ENCODE measurements at places on chromosomes 3 and 15. TPM values are rescaled to one million over a fixed set of nuclear protein-coding genes. Genes with fewer than 3 reads are reported as not detected.

DNA sequence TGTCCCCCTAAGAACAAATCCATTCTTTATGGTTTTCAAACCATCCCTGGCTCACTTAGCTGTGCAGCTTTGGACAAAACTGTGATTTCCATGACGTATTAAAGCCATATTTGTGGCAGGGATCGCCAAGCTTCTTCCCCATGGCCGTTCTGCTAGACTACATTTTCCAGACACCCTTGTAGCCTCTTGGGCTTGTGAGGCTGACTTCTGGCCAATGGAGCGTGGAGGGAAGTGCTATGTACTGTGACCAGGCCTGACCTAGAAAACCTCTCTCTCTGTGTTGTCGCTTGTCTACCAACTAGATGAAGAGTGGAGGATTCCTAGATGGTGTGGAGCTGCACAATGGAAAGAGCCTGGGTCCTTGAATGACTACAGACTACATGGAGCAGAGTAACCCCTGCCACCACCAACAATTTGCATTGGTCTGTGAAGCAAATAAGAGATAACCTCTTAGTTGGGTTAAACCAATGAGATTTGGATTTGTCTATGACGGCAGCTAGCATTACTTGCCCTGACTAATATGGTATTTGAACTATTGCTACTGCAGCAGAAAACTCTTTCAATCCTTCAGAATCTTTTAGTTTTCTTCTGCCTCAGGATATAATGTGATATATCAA is 22.1 kb upstream of the MGLL start:
- H3K27me3 ChIP-seq: no peaks in the 10 kb centered on the region
- H3K36me3 ChIP-seq: no peaks in the 10 kb centered on the region
- no peak overlapping the region for H3K27ac ChIP-seq

- no peak overlapping the region for H3K4me3 ChIP-seq
- H3K4me1 ChIP-seq: no peaks in the 10 kb centered on the region
- DNase-seq: no peak
- no peak overlapping the region for H3K27ac ChIP-seq
Measured at GRCh38 chr3:158486200-158486599, 84.8 kb upstream of the MLF1 start.

The RBPMS2 gene
- 6.1 TPM for polyA plus RNA-seq

The NFKBIZ gene
- polyA plus RNA-seq: 3.1 TPM

The INSYN1 gene
- polyA plus RNA-seq: 19.5 TPM

The UBAP1L gene
- polyA plus RNA-seq: 5.7 TPM

- no peaks in the 10 kb centered on the region for H3K27me3 ChIP-seq
- peak overlapping the region; percentile 84 for H3K27ac ChIP-seq
- no peak overlapping the region for H3K4me3 ChIP-seq
- H3K36me3 ChIP-seq: no peaks in the 10 kb centered on the region
Measured at GRCh38 chr3:49500732-49501609, 30.9 kb downstream of the DAG1 start.

The CXCR6 gene
- polyA plus RNA-seq: 0.32 TPM

GRCh38 chr3:122458992-122459391 is 43.1 kb upstream of the WDR5B start:
- no peak for DNase-seq
- H3K27me3 ChIP-seq: no peaks in the 10 kb centered on the region
- peaks cover 37% of the 10 kb centered on the region for H3K36me3 ChIP-seq
- H3K4me3 ChIP-seq: no peak overlapping the region
- H3K4me1 ChIP-seq: peaks cover under 1% of the 10 kb centered on the region

DNA sequence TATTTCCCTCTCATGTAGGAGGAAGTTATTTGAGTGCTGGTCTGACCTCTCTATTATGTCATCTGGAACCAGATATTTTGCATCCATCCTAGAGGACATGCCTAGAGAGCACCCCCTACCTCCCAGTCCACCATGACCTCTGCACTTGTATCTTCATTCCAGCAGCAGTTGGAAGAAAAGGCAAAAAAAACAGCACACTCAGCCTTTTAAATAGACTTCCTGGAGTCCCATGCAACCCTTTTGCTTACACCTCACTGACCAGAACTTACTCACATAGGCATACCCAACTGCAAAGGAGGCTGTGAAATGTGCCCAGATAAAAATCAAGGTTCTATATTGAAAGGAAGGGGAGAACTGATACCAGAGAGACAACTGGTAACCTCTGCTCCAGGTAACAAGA is 92.3 kb upstream of the FHIT start:
- no peak for DNase-seq
- H3K27ac ChIP-seq: no peak overlapping the region
- no peaks in the 10 kb centered on the region for H3K36me3 ChIP-seq

DNA sequence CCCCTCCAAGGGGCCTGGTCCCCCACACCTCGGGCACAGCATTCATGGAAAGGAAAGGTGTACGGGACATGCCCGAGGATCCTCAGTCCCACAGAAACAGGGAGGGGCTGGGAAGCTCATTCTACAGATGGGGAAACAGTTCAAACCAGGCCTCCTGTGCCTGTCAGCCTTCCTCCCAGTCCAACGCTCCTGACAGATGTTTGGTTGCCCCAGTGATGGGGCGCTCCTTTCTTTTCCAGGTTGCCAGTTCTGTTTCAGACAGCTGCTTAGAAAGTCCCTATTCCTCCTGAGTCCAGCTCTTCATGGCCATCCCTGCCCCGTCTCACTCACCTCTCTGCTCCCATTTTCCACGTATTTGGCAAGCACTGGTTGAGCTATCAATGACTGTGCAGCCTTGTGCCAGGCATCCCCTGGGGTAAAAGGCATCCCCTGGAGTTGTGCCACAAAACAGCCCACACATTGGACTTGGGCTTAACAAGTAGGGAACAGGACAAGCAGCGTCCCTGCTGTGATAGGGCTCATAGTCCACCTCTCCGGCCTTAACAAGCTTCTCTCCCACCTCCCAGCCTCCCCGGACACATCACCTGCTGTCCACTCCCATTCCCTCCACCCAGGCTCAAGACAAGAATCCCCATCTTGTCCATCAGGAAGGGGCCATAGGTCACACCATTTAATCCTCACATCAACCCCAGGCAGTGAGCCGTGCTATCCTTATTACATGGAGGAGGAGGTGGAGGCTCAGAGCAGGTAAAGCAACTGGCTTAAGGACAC is 6.6 kb downstream of the OXTR start:
- DNase-seq: no peak
- no peak overlapping the region for H3K4me3 ChIP-seq
- H3K27me3 ChIP-seq: peaks cover 5% of the 10 kb centered on the region
- H3K36me3 ChIP-seq: no peaks in the 10 kb centered on the region
- no peak overlapping the region for H3K27ac ChIP-seq

DNA sequence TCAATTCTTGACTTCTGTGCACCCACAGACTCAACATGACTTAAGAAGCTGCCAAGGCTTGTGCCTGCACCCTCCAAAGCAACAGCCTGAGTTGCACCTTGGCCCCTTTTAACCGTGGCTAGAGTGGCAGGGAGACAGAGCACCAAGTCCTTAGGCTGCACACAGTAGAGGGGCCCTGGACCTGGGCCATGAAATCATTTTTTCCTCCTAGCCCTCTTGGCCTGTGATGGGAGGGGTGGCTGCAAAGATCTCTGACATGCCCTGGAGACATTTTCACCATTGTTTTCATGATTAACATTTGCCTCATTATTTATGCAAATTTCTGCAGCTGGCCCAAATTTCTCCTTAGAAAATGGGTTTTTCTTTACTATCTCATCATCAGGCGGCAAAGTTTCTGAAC is 836.8 kb downstream of the ZPLD1 start:
- no peaks in the 10 kb centered on the region for H3K4me1 ChIP-seq
- H3K27me3 ChIP-seq: no peaks in the 10 kb centered on the region
- H3K4me3 ChIP-seq: no peak overlapping the region
- no peak for DNase-seq

The GOLGA6B gene
- not detected for polyA plus RNA-seq

The CHRFAM7A gene
- polyA plus RNA-seq: 1.8 TPM

DNA sequence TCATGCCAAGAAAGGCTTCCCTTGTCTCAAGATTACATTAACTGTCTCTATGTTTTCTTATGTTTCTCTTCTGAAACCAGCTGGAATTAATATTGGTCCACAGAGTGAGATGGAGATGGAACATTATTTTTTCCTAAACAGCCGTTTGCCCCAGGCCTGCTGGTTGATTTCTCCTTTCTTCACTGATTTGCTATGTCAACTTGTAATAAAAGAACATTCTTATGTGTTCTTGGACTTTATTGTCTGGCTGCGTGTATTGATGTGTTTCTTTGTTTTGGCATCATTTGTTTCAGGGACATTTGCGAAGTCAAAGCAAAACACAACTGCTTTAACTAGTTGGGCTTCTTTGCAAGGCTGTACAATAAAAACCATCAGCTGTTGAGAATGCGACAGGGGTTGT is 168.5 kb downstream of the FAM43A start:
- H3K27me3 ChIP-seq: peaks cover 3% of the 10 kb centered on the region
- H3K27ac ChIP-seq: no peak overlapping the region
- DNase-seq: no peak
- H3K4me1 ChIP-seq: no peaks in the 10 kb centered on the region
- no peaks in the 10 kb centered on the region for H3K36me3 ChIP-seq

GRCh38 chr15:66738116-66738515 is 36.1 kb downstream of the SMAD6 start:
- no peaks in the 10 kb centered on the region for H3K4me1 ChIP-seq
- no peak for DNase-seq
- no peaks in the 10 kb centered on the region for H3K36me3 ChIP-seq
- no peaks in the 10 kb centered on the region for H3K27me3 ChIP-seq
- no peak overlapping the region for H3K27ac ChIP-seq
- H3K4me3 ChIP-seq: no peak overlapping the region

DNA sequence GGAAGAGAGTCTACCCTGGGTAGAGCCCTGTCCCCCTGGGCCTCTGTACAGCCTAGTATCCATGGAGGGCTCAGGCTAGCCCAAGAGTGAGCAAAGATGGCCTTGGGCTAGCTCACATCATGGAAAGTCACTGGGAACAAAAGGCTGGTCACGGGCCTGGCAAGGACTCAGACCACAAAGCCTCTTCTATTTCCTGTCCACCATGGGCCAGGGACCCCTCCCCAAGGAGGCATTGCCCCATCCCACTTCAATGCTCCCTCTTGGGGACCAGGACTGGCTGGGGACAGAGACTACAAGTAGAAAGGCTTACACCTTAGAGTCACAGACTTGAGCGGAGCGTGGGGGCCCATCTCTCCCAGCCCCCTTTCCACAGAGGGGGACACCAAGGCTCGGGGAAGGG is 16.9 kb downstream of the DUSP7 start:
- DNase-seq: no peak
- no peaks in the 10 kb centered on the region for H3K4me1 ChIP-seq
- no peaks in the 10 kb centered on the region for H3K36me3 ChIP-seq
- H3K27ac ChIP-seq: no peak overlapping the region

- H3K27me3 ChIP-seq: no peaks in the 10 kb centered on the region
- H3K4me3 ChIP-seq: no peak overlapping the region
- no peak overlapping the region for H3K27ac ChIP-seq
Measured at GRCh38 chr3:82186017-82186416, 424.6 kb upstream of the GBE1 start.

The CLRN1 gene
- 6.1 TPM for polyA plus RNA-seq

- H3K36me3 ChIP-seq: no peaks in the 10 kb centered on the region
- no peak overlapping the region for H3K27ac ChIP-seq
- H3K4me1 ChIP-seq: no peaks in the 10 kb centered on the region
- H3K27me3 ChIP-seq: peaks cover 7% of the 10 kb centered on the region
- peak; percentile 24 for DNase-seq
Measured at GRCh38 chr15:60179786-60180391, 175.8 kb downstream of the FOXB1 start.

The TMC3 gene
- 0.08 TPM for polyA plus RNA-seq

The SAMD7 gene
- polyA plus RNA-seq: not detected

The PRR20G gene
- polyA plus RNA-seq: not detected

- no peaks in the 10 kb centered on the region for H3K27me3 ChIP-seq
- no peak for DNase-seq
- H3K4me3 ChIP-seq: no peak overlapping the region
- H3K36me3 ChIP-seq: no peaks in the 10 kb centered on the region
- H3K27ac ChIP-seq: no peak overlapping the region
- H3K4me1 ChIP-seq: no peaks in the 10 kb centered on the region
Measured at GRCh38 chr15:35054380-35054779, 30.7 kb downstream of the NANOGP8 start.

GRCh38 chr3:86381247-86381646 is 609.7 kb downstream of the VGLL3 start:
- H3K27ac ChIP-seq: no peak overlapping the region
- no peaks in the 10 kb centered on the region for H3K27me3 ChIP-seq
- H3K36me3 ChIP-seq: no peaks in the 10 kb centered on the region
- H3K4me1 ChIP-seq: no peaks in the 10 kb centered on the region

DNA sequence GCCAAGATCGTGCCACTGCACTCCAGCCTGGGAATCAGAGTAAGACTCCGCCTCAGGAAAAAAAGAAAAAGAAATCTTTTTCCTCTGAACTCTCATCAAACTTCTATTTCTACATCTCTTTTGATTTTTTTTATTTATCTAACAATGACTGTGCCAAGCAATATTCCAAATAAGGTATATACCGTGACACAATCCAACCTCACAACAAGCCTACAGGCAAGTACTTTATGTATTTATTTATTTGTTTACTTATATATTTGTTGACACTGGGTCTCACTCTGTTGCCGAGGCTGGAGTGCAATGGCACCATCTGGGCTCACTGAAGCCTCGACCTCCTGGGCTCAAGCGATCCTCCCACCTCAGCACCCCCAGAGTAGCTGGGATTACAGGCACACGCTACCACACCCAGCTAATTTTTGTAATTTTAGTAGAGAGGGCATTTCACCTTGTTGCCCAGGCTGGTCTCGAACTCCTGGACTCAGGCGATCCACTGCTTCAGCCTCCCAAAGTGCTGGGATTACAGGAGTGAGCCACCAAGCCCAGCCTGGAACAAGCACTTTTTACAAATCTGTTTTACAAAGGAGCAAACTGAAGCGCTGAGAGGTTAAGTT is 94.9 kb upstream of the CHD2 start:
- no peak for DNase-seq
- H3K27ac ChIP-seq: peak overlapping the region; percentile 95
- peaks cover 25% of the 10 kb centered on the region for H3K4me1 ChIP-seq
- H3K4me3 ChIP-seq: no peak overlapping the region
- no peaks in the 10 kb centered on the region for H3K27me3 ChIP-seq

The GOLGA8R gene
- 1.1 TPM for polyA plus RNA-seq

DNA sequence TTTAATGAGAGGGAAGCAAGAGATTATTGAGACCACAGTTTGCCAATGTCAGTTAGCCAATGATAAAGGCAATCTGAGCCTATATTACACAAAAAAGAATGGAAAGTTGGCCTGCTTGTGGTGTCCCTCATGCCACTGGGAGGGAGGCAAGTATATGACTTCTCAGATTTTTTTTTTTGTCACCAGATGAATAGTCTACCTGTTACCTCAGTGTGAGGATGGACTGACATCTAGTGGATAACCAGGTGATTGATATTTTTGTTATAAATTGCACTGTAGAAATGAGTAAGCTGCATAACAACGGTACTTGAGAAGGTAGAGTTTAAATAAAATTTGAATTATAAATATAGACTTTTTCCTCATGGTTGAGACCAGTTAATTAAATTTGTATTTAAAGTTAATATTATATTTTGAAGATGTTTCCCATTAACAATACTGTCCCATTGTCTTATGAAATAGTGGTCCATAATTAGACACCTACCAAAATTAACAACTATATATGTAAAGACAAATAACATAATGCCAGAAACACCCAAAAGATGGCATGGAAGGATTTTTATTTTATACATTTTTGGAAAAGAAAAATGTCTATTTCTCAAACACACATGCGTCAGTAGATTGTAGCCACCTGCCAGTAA is 237.8 kb upstream of the GADL1 start:
- DNase-seq: no peak
- no peaks in the 10 kb centered on the region for H3K27me3 ChIP-seq
- H3K27ac ChIP-seq: no peak overlapping the region
- no peak overlapping the region for H3K4me3 ChIP-seq
- no peaks in the 10 kb centered on the region for H3K4me1 ChIP-seq
- no peaks in the 10 kb centered on the region for H3K36me3 ChIP-seq

Measured in adrenal gland (tissue), 19 donors.